ENCODE measurements at places on chromosomes 13 and 19.
A peak's percentile ranks its signal among the peaks of the same experiment; 100 is the strongest.

DNA sequence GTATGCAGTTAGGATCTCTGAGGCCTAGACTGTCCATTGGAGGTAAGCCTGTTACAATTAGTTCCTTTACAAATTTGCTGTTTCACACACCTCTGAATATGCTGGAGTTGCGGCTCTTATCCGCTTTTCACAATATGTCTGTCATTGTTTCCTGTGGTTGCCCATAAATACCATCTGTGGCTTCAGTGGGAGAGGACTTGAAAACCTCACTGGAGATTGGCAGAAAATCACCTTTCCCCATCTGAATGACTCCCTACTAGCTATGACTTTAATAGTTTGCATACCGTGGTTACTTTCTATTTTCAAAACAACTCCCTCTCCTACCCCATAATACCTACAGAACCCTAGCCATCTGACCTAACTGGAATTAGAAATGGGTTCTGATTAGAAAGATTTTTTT is 454.3 kb downstream of the PCDH17 start:
- no peak for DNase-seq

DNA sequence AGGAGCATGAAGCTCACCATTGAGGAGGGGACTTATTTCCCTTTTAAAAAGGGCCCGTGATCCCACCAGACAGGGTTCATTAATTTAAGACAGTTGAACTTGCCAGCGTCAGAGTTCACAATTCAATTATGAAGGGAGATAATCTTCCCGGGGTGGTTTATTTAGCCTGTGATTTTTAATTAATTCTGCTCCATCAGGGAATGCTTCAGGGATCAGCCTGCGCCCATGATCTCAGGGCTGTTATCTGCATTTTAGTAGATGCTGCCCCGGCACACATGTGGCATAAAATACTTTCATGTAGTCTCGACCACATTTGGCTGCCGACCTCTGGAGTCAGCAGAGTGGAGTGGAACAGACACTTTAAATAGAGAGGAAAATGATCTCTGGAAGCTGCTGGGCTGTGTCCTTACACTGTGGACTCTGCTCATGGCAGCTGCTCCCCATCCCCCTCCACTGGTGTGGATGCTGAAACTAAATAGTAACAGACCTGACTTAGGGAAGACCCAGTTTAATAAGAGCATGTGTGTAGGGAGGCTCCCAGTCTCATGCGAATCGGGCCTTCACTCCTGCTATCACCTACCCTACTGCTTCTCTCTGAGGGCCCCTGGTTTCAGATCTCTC is 256.9 kb downstream of the TEX29 start:
- DNase-seq = no peak

DNA sequence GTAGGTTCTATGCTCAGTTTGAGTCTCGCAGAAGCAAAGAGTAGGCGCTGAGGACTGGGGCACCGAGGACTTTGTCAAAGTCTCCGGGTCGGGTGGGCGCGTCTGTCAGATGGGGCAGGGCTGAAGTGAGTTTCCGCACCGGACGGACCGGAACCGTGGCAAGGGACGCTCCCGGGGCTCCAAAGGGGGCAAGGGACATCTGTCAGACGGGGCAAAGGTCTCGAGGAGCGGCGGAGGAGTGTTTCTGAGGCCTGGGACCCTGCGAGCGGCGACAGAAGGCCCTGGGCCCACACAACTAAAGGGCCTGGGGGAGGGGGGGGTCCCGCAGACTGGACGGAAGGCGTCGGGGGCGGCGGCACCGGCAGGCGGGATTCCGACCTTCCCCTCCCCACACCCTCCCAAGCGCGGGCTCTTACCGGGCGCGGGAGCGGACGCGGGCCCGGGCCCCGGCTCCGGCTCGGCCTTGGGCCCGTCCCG is 13.3 kb upstream of the AKAP8L start:
- no peak for DNase-seq

GRCh38 chr19:52343548-52343947 is 7.5 kb downstream of the ZNF610 start:
- peak; percentile 16 for DNase-seq

GRCh38 chr13:24860770-24861169 is 96.8 kb downstream of the RNF17 start:
- DNase-seq = no peak

- DNase-seq = peak; percentile 33
Measured at GRCh38 chr19:49363268-49364082, at the start of gene DKKL1. Gene DKKL1, plus strand, starts transcription at chr19:49363877. Its CDS starts 122 bp downstream, at chr19:49363999.

DNA sequence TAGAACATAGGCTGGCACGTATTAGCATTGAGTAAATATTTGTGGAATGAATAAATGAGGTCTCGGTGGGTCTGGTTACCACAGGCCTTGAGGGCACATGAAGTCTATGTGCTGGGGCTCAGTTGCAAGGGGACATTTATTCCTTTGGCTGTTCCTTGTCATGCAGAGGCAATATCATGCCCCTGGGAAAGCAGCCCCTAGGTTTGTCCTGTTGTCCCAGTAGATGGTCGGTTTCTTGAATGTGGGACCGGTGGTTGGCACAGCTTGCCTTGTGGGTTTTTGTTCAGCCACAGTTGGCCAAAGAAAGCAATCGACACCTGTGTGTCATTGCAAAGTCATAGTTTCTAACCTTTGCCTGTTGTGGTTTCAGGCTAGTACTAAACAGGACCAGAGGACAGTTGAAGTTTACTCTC is 24.7 kb upstream of the GPR183 start:
- DNase-seq = no peak

- no peak for DNase-seq
Measured at GRCh38 chr13:38766799-38767198, 79.9 kb downstream of the FREM2 start.

- DNase-seq = peak; percentile 6
Measured at GRCh38 chr13:31951215-31951678, 80.3 kb upstream of the FRY start.

GRCh38 chr13:73416093-73416492 is 357.3 kb downstream of the KLF5 start:
- DNase-seq = no peak

- no peak for DNase-seq
Measured at GRCh38 chr13:87798536-87798935, 127.4 kb downstream of the SLITRK5 start.

- no peak for DNase-seq
Measured at GRCh38 chr13:37905736-37906135, 36.2 kb upstream of the TRPC4 start.

DNA sequence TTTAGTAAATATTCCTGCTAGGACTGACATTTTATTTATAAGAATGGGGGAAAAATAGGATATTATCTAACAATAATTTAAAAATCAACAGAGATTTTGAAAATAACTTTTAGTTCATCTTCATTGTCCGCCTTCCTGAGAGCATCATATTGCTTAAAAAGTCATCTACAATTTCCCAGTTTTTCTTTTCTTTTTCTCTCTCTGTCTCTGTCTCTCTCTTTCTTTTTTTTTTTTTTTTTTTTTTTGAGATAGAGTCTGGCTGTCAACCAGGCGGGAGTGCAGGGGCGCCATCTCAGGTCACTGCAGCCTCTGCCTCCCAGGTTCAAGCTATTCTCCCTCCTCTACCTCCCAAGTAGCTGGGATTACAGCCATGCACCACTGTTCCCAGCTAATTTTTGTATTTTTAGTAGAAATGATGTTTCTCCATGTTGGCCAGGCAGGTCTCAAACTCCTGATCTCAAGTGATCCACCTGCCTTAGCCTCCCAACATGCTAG is 276.3 kb downstream of the DACH1 start:
- no peak for DNase-seq

DNA sequence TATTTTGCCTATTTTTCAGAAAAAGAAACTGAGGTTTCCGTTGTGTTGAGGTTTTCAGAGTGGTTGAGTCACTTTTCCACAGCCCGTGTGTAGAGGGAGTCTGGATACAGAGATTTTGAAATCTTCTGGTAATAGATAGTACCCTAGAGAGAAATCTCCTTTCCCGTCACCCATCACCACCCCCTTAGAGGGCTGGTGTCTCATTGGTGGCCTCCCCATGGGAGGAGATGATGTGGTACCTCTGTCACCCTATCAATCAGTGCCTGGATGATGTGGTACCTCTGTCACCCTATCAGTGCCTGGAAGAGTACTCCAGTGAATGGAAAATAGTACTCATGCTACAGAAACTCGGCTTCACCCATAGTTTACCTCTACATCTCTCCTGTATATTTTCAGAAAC is 42.2 kb upstream of the SERP2 start:
- DNase-seq = no peak

DNA sequence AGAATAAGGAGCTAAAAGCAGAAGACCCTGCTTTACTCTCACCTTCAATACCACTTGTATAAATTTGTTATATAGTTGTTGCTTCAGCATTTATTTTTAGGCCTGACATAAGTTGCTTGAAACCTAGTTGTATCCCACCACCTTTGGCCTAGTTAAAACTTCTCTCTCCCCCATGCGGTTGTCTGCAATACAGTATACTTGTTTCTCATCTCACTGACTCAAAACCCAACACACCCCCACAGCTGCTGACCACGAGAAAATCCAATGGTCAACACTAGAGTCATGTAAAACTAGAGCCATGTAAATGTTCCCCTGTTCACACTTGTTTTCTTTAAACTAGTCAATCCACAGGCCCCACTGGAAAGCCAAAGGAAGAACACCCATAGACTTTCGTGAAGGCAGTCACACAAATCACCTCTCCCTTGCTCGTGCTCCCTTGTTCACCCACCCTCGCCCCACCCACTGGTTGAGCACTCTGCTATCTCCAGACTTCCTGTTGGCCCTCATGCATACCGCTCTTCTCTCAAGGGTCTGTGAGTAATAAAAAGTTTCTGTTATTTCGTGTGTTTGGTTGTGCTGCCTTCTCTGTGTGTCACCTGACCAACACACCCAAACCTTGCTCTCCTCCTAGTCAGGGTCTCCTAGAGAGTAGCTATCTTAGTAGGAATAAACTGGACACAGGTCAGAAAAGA is 12.9 kb upstream of the CCDC169 start:
- no peak for DNase-seq

DNA sequence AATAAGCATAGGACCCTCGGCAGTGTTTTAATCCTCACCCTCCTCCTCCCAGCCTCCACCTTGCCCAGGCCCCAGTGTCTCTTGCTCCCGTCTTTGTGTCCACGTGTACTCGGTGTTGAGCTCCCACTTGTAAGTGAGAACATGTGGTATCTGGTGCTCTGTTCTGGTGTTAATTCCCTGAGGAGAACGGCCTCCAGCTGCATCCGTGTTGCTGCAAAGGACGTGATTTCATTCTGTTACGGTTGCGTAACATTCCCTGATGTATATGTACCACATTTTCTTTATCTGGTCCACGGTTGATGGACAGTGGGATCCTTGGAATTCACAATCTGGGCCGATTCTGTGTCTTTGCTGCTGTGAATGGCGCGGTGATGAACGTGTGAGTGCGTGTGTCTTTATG is 44.7 kb upstream of the TFDP1 start:
- no peak for DNase-seq

DNA sequence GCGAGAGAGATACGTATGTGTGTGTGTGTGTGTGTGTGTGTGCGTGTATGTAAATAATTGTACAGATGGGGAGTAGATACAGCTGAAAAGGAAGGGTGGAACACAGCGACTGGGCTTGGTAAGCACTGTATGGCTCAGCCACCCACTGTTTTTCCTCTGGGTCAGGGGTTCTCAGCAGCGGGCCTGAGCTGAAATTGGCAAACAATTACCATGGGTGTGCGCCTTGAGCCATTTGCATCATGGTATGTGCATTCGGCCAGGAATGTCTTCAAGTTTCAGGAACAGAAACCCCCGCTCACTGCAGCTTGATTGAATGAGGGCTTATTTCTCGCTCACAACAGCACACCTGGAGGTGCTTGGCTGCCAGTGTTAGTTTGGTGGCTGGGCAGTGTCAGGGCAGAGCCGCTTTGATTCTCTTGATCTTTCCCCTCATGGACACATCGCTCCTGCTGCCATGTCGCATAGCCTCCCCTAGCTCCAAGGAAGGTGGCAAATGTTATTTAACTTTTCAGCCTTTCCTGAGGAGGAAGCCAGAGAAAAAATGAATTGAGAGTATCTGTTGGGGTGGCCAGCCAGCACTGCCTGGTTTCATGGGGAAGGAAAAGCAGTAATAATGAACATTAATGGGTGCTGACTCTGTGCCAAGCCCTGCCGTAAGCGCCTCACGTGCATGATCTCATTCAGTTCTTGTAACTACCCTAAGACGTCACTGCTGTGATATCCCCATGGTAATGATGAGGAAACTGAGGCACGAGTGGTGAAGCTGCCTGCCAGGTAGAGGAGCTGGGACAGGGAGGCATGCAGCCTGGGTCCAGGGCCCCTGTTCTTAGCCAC is 126.9 kb downstream of the SIPA1L3 start:
- DNase-seq = no peak

- DNase-seq = no peak
Measured at GRCh38 chr19:10748195-10748926, 30.5 kb downstream of the DNM2 start.

DNA sequence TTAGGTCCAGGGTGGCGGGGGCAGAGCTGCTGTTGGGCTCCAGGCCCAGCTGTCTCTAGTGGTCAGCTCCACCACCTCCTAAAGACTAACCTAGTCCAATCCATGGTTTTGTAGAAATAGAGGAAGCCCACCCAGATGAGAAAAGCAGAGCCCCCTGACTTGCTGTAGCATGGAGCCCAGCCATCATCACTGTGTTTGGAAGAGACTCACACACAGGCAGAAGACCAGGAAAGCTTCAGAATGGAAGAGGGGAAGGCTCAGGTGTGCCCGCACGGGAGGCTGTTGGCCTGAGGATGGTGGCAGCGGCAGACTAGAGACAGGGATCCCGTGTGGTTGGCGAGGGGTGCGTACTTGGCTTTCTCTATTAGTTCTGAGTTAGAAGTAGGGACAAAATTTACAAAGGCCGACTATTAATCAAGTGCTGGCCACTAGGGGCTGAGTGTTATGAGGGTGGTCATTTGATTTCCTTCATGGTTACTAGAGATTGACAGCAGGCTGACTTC is 193.2 kb upstream of the SOX1 start:
- no peak for DNase-seq

DNA sequence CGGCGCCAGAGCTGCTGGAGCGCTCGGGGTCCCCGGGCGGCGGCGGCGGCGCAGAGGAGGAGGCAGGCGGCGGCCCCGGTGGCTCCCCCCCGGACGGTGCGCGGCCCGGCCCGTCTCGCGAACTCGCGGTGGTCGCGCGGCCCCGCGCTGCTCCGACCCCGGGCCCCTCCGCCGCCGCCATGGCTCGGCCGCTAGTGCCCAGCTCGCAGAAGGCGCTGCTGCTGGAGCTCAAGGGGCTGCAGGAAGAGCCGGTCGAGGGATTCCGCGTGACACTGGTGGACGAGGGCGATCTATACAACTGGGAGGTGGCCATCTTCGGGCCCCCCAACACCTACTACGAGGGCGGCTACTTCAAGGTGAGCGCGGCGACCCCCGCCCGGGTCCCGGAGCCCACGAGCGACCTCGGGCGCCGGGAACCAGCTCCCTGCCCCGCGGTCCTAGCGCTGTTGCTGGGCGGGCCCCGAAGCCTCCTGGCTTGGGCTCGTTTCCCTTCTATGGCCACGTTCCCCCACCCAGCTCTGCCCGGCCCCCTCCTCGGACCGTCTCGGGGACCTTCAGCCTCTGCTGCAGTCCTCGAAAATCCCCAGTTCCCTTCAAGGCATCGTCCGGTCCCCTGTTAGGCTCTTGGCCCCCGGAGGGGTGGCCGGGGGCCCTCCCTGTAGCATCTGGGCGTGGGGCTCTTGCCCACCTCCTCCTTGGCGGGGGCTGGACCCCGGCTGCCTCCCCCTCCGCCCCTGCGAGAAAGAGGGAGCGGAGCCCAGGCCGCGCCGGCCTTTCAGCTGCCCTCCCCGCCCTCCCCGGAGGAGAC is at the start of gene CDC34:
Gene CDC34, plus strand, starts transcription at position 8 of the 808 bp plus-strand sequence. Its CDS starts 172 bp downstream, at position 180.
- no peak for DNase-seq

All from stimulated activated CD8-positive, alpha-beta memory T cell treated with anti-CD3 and anti-CD28 coated beads, Interleukin-2, amount 100 ng/mL, for 1 hour (primary cell).